ENCODE measurements at places on chromosomes 5 and 9. TPM values are rescaled to one million over a fixed set of nuclear protein-coding genes. Genes with fewer than 3 reads are reported as not detected.

DNA sequence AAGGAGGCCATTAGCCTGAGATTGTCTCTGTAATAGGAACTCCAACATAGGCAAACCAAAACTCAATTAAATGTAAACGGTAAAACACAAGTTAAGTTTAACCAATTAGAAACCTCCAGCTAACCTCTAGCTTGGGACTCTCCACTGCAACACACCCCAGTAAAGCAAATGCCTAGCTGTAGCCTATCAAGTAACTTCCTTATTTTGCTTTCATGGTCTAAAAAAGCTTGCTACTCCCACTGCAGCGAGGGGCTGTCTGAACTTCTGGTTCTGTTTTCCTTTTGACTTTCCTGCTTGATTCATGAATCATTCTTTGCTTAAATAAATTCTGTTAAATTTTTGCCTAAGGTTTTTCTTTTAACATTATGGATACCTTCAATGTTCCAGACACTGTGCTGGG lies 24.4 kb upstream of the C5orf46 start:
- no peak overlapping the region for H3K27ac ChIP-seq
- DNase-seq = no peak
- H3K36me3 ChIP-seq = no peaks in the 10 kb centered on the region
- H3K4me3 ChIP-seq = no peak overlapping the region
- no peaks in the 10 kb centered on the region for H3K27me3 ChIP-seq

SLC36A3 gene
- total RNA-seq = not detected

DNA sequence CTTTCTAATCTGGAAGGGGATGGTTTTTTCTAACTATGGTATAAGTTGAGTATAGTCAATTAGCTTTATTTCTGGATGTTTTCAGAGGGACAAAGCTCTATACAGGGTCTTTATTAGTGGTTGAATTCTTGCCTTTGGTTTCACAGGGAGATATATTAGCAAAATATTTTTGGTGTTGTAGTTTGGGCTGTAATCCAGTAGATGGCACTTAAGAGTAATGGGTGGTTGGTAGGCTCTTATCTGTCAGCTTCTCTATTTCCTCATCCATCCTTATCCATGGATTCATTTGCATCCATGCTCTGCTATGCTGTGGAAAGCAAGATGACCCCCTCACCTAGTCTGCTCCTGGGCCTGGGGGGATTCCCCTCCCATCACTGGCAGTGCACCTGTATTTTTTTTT lies 363.6 kb upstream of the CYLC2 start:
- no peaks in the 10 kb centered on the region for H3K4me1 ChIP-seq
- H3K27ac ChIP-seq = no peak overlapping the region
- H3K27me3 ChIP-seq = no peaks in the 10 kb centered on the region
- H3K4me3 ChIP-seq = no peak overlapping the region

GRCh38 chr5:58458743-58459145 lies 1.1 kb downstream of the PLK2 start:
- peak overlapping the region; percentile 82 for H3K27ac ChIP-seq
- H3K27me3 ChIP-seq = no peaks in the 10 kb centered on the region
- H3K36me3 ChIP-seq = peaks cover 31% of the 10 kb centered on the region
- no peaks in the 10 kb centered on the region for H3K4me1 ChIP-seq
- peak overlapping the region; percentile 71 for H3K4me3 ChIP-seq

DNA sequence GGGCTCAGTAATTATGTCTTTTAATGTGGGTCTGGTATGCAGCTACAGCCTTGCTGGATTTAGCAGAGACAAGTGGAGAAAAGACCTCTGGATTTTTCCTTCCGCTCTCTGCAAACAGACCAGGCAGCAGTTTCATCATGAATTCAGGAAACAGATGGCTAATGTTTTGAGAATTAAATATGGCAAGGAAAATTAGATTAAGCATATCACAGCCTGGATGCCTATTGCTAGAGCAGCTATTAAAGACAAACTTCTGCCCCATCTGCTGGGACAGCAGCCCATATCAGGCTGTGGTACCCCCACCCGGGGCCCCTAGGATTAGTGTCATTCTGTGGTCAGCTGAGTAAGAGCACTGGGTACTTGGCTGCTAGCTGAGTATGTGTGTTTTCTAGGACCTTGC lies 6.2 kb downstream of the SKP2 start:
- peaks cover 4% of the 10 kb centered on the region for H3K4me1 ChIP-seq
- no peak overlapping the region for H3K27ac ChIP-seq
- H3K36me3 ChIP-seq = peaks cover 3% of the 10 kb centered on the region
- DNase-seq = no peak
- no peak overlapping the region for H3K4me3 ChIP-seq

GRCh38 chr5:124685404-124685930 lies 61.0 kb downstream of the ZNF608 start:
- H3K4me1 ChIP-seq = peaks cover 23% of the 10 kb centered on the region
- no peaks in the 10 kb centered on the region for H3K36me3 ChIP-seq
- H3K27ac ChIP-seq = no peak overlapping the region
- H3K4me3 ChIP-seq = no peak overlapping the region
- no peak for DNase-seq

DNA sequence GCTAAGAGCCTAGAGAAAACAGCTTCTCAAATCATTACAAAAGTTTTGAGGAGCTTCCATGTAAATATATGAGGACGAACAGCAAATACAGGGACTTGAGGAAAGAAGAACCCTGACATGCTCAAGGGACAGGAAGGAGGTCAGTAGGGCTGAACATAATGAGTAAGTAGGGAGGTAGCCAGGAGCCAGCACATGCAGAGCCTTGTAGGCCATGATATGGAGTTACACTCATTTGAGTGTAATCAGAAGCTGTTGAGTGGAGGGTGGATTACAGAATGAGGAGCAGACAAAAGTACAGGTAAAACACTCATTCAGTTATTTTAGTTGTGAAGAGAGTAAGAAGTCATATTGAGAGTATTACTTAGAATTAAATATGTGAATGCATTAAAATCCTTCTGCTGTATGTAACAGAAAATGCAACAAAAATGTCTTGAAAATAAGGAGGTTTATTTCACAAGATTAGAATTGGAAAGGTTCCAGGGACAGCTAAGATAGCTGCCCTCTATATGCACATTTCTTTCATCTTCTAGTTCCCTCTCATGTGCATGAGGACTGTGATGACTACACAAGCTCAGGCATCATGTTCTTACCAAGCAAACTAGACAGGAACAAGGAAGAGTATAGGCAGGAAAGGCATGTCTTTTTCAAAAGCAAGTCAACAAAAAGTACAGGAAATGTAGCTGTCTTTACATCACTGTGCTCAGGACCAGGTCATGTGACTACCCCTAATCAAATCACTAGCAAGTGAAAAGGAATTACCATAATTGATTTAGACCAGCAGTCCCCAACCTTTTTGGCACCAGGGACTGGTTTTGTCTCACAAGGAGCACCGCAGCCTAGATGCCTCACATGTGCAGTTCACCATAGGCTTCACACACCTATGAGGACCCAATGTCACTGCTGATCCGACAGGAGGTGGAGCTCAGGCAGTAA lies 87.2 kb downstream of the TMEM232 start:
- H3K4me1 ChIP-seq = no peaks in the 10 kb centered on the region
- H3K36me3 ChIP-seq = no peaks in the 10 kb centered on the region
- no peak overlapping the region for H3K4me3 ChIP-seq
- no peaks in the 10 kb centered on the region for H3K27me3 ChIP-seq
- no peak overlapping the region for H3K27ac ChIP-seq

CCNI2 gene
- 0.81 TPM for total RNA-seq

DNA sequence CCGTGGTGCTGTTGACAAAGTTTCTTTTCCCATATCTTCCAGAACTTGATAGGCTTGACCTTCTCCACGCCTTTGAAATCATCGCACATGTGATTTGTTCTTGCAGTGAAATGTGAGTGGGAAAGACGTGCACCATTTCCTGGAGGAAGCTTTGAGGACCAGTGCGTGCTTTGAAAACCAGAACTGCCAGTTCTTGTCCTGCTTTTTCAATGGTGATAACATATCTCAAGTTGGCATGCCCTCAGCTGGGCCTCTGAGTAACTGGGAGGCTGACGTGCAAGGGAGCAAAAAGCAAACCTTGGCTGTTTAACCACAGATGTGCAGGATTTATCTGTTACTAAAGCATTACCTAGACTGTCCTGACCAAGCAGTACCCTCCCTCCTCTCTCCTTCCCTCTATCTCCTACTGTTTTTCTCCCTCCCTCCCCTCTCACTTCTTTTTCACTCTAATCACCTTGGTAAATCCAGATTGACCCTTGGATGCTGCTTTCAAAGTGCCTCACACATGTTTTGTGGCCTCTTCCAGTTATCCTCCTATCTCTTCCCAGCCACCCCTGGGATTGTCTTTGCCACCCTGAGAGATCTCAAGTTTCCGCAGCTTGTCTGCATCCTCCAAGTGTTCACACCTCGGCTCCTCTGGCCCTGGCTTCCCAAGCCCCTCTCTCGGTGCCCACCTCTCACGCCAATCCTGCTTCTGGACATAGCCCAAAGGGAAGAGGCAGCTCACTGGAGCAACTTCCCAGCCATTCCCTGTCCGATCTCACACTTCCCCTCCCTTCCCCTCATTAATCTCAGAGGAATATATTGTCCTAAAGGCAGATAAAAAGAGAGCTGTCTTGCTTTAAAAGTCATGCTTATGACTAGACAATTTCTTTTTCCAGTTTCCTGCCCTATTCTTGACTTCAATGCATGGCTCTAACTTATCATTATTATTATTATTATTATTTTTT lies 198.3 kb downstream of the ERCC6L2 start:
- H3K4me1 ChIP-seq = peaks cover 28% of the 10 kb centered on the region
- H3K27me3 ChIP-seq = no peaks in the 10 kb centered on the region
- H3K4me3 ChIP-seq = no peak overlapping the region

- H3K4me3 ChIP-seq = no peak overlapping the region
- H3K27ac ChIP-seq = no peak overlapping the region
- no peaks in the 10 kb centered on the region for H3K36me3 ChIP-seq
- DNase-seq = no peak
Observed at GRCh38 chr9:20205821-20206220, 416.5 kb downstream of the MLLT3 start.

DMRT3 gene
- total RNA-seq = 9.1 TPM
